ENCODE measurements at places on chromosomes 1 and 21. TPM values are rescaled to one million over a fixed set of nuclear protein-coding genes. Genes with fewer than 3 reads are reported as not detected.

OR10Z1 gene
- not detected for total RNA-seq

S100B gene
- 31.8 TPM for total RNA-seq

RGS16 gene
- total RNA-seq: 3.0 TPM

ATAD3C gene
- total RNA-seq: not detected

CEP170 gene
- total RNA-seq: 7.5 TPM

PLA2G2F gene
- not detected for total RNA-seq

All from transverse colon (tissue), 4 donors.